Stimulated activated CD4-positive, alpha-beta T cell treated with anti-CD3 and anti-CD28 coated beads, Interleukin-4, amount 100 ng/mL, for 48 hours (primary cell): ENCODE measurements at places on chromosomes 4 and X.

GRCh38 chrX:12999422-12999821 is 24.5 kb downstream of the TMSB4X start:
- DNase-seq: no peak

- DNase-seq: no peak
Measured at GRCh38 chr4:112775801-112776200, 138.9 kb downstream of the LARP7 start.

- DNase-seq: no peak
Measured at GRCh38 chr4:157804986-157805385, 367.8 kb downstream of the GASK1B start.

GRCh38 chr4:78357122-78357521 is 194.4 kb upstream of the ANXA3 start:
- DNase-seq: no peak

DNA sequence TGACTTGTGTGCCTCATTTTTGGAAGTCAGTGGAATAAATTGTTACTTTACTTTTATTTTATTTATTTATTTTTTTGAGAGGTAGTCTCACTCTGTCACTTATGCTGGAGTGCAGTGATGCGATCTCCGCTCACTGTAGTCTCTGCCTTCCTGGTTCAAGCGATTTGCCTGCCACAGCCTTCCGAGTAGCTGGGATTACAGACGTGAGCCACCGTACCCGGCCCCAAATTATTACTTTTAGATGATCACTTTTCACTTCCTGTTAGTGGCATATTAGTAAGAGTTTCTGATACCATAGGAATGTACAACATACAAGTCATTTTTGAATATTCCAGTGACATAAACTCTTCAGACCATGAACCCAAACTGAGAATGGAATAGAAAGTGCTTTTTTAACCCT is 611.0 kb upstream of the MAGEB2 start:
- no peak for DNase-seq

DNA sequence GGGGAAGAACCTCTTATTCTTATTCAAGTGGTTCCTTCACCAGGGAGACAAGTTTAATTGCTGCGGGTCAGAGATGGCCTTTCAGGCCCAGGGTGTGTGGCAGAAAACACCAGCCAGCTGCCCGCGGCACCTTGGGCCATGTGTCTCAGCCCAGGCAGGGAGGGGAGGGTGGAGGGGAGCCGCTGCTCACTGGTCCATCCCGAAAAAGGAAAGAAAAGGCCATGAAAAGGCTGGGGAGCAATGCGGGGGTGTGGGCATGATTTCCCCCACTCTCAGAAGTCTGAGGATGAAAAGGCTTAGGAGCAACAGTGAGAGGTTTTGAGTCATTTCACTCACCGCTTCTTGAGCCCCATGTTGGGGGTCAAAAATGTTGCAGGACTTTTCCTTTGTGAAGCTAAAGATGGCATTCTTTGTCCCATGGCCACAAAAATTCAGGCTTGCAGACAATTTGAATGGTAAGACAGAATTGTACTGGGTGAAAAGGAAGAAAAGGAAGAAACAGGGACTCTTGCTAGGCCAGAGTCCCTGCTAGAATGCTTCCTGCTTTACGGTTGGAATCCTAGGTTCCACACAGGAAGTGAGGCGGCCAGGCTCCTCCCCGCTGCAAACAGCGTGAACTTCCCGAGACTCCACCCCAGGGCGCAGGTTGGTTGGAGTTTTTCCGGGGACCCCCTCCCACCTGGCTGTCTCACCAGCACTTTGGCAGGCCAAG is 17.4 kb upstream of the FAM47E start:
- no peak for DNase-seq

DNA sequence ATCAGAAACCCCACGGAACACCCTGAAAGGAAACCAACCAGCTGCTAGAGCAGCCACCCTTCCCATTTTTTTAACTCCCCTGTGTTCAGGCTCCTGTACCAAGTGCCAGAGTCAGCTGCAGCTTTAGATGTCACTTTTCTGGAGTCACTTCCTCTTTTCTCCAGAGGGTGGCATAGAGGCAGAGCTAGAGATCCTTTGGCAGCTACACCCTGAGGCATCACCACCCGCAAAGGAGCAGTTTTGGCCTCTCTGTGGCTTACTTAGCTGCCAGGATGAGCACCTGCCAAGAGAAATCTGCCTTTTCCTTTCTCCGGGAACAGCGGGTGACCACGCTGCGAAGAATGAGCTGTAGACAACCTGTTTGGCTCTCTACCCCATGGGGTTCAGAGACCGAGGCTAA is 58.0 kb upstream of the CHRDL1 start:
- DNase-seq: no peak

DNA sequence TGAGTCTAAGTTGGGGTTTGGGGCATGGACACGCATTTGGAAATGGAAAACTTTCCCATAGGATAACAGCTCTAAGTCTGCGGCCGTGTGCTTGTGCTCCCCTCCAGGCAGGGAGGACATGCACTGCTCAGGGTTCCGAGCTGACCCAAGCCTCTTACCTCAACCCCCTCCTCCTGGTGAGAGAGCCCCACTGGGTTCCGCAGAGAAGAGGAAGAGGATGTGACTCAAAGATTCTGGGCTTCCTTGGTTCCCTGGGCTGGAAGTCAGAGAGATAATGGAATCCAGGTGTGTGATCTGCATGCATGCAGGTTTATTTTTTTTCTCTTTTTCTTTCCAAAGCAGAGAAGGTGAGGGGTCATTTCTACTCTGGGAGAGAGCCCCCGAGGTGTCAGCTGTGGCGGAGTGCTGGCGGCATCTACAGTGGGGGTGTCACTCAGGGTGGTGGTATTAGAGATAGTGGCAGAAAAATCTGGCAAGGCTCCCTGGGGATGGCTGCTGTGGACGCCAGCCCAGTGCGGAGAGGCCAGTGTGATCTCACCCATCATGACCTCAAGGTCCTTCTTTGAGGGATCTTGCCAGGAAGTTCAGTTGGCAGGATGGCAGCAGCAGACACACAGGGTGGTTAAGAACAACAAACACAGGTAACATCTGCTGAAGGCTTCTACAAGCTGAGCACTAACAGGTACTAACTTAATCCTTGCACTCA is 168.7 kb upstream of the HAND2 start:
- no peak for DNase-seq

- DNase-seq: no peak
Measured at GRCh38 chrX:136067966-136068365, 79.4 kb upstream of the FHL1 start.

DNA sequence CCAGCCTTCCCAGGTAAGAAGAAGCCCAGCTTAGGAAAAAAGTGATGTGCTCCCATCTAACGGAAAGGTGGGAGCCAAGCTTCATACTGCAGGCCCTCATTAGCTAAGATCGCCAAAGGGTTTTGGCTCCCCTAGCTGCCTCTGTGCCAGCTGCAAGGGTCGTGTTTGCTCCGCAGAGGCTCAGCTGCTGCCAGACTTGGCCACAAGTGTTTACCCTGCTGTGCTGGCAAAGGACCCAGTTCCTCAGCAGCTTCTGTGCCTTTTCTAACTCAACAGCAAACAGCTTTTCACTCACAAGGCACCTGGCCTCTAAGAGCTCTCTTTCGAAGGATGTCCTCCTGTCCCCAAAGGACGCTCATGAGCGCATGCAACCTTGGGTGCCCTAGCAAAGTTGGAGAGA is 12.2 kb upstream of the VMA21 start:
- DNase-seq: no peak

GRCh38 chrX:19179389-19179788 is 57.1 kb upstream of the ADGRG2 start:
- no peak for DNase-seq

DNA sequence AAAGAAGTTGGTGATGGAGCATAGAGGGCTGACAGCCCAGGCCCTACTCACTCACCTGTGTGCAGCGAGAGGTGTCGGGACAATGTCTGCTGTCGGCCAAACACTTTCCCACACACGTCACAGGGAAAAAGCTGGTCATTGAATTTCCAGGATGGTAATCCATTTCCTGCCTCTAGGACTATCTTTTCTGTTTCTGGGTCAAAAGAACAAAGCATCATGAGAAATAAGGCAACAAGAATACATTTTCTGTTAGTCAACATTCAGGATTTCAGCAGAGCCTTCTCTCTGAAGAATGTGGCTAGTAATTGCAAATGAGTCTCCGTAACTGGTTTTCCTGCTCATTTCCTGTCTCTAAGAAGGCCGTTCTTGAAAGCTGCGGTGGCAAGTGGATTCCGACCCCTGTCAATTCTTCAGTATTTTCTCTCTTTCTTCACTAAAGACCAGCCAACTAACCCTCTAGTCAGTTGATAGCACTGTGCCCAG is 99.4 kb downstream of the C4orf51 start:
- DNase-seq: no peak

DNA sequence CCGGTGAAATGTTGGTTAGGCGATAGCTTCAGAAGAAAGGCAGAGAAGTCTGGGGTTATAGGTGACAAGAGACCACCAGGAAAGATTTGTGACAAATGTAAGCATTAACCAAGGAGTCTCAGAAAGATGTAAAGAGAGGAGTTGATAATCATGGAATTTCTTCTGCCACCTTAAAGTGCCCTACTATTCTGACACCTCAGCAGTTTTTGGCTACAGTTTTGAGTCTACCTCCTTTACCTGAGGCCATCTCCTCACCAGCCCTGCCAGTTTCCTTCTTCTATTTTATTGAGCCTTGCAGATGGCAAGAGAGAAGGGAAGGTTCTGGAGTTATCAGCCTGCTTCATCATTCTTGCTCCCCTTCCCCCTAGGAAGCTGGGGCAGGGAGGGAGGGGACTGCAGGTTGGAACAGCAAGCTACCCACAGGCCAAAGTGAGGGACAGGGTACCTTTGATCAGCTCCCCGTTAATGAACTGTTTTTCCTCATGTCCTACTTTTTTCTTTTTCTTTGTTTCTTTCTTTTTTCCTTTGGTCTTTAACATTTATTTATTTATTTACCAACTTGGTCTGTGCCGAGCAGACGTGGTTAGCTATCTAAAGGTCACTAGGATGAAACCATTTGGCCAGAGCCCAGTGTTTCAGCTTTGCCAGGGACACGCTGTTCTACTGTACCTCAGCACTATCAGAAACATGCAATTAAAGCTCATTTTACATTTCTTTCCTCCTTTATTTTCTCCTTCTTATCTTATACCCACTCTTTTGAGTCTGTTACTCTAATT is 438.7 kb upstream of the AR start:
- DNase-seq: no peak

DNA sequence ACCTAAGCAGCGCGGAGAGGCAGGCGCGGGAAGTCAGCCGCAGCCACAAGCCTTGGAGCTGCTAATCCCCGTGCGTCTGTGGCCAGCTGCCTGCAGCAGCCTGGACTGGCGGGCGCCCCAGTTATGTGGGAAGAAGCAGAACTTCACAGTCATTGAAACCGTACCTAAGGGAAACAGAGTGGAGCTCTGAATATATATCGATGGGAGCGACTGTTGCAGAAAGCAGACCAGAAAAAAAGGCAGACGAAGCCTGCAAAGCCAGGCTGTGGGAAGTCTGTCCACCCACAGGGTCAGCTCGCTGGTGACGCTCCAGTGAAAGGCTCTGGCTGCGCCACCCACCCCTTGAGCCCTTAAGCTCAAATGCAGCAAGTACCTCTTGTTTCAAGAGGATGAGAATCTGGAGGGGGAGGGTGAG is 24.7 kb downstream of the KCNE5 start:
- no peak for DNase-seq

- DNase-seq: no peak
Measured at GRCh38 chr4:2334826-2335728, 73.2 kb upstream of the MXD4 start.

GRCh38 chr4:39613093-39613656 is 25.5 kb downstream of the SMIM14 start:
- DNase-seq: no peak

DNA sequence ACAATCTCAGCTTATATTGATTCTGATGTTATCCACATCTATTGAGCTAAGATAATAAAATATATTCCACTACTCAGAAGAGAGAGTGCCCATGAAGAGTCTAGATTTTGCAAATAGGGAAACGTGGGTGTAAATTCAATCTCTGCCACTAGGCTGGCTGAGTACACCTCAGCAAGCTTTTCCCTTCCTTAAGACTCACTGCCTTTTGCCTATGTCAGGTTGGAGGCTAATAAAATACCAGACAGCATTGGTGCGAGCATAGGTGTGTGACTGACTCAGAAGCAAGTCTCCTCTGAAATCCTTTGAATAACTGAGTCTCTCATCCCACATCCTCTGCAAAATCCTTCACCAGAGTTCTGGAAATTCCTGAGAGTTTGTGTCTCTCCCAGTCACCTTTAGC is 405.4 kb upstream of the CPEB2 start:
- no peak for DNase-seq

GRCh38 chr4:185127021-185127925 is 15.8 kb upstream of the SLC25A4 start:
- no peak for DNase-seq

GRCh38 chr4:54945838-54946237 is 179.6 kb downstream of the KDR start:
- DNase-seq: no peak

DNA sequence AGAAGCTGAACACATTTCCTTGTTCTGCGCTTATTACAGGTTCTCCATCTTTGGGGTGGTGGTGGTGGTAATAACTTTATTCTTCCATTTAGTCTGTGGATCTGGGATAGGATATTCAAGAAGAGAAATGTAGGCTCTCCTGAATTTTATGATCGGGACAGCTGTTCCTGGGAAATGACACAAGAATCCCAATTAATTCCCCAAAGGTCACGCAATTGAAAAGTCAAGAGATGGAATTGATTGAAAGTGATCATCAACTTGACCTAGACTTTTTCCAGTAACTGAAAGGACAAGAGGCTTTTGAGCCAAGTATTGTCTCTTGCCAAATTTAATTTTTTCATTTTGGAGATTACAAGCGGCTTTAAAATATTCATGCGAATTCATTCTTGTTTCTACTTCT is 98.7 kb upstream of the CBLL2 start:
- DNase-seq: no peak

DNA sequence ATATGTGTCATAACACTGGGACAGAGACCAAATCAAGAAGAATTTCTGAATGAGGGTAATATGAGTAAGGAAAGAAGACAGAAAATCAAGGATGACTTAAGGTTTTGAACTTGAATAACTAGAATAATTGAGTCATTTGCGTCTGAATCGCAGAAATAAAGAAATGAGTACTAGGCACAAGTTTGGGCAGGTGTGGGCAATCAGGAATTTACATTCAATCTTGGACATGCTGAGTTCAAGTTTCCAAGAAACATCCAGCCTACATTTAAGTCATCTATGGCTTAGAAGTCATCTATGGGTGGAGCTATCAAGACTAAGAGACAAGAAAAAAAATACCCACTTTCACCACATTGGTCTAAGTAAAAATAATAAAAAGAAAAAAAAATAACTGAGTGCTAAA is 30.4 kb upstream of the WDR44 start:
- no peak for DNase-seq

DNA sequence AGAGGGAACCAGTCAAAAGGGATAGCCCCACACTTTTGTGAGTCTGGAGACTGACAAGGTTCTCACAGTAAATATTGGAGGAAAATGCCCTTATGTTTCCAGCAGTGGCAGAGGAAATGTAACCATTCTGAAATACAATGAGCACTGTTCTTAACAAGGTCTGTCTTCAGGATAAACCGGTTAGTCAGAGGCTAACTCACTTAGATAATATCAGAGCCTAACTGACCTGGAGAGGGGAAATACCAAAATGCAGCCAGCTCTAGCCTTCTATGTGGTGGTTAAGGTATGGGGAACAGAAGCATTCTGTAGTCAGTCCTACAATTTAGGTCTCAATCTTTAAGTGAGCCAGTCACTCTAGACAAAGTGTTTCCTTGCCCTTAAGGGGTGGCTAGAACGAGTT is 70.8 kb downstream of the TBCK start:
- DNase-seq: no peak

- DNase-seq: no peak
Measured at GRCh38 chr4:128286474-128287058, 1.0 kb downstream of the PGRMC2 start.
